ENCODE measurements at places on chromosomes 3 and 15.

- no peak overlapping the region for H3K27ac ChIP-seq
- no peak overlapping the region for H3K4me3 ChIP-seq
- H3K36me3 ChIP-seq, result no peaks in the 10 kb centered on the region
- DNase-seq, result no peak
- H3K4me1 ChIP-seq, result peaks cover 11% of the 10 kb centered on the region
- no peaks in the 10 kb centered on the region for H3K27me3 ChIP-seq
These were observed 78.3 kb upstream of the HES1 start for GRCh38 chr3:194057570-194058188.

DNA sequence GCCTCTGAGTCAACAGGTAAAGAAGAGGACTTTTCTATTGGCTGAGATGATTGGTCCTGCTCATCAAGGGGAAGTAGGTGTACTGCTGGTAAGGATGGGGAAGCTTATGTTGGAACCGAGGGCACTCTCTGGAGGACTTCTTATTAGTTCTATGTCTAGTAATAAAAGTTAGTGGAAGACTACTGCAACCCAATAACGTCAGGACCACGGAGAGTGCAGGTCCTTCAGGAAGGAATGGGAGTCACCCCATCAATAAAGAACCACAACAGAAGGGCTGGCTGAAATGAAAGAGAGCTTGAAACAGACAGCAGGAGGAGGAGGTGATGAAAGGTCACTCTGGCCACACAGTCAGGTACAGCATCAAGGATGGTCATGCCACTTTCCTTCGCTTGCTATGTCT, 68.8 kb upstream of the PRR23E start:
- no peak overlapping the region for H3K4me3 ChIP-seq
- H3K4me1 ChIP-seq, result no peaks in the 10 kb centered on the region
- no peaks in the 10 kb centered on the region for H3K36me3 ChIP-seq
- H3K27me3 ChIP-seq, result no peaks in the 10 kb centered on the region

GRCh38 chr3:143536817-143537535, 311.3 kb downstream of the SLC9A9 start:
- DNase-seq, result no peak
- H3K27me3 ChIP-seq, result no peaks in the 10 kb centered on the region
- H3K27ac ChIP-seq, result no peak overlapping the region
- no peak overlapping the region for H3K4me3 ChIP-seq
- no peaks in the 10 kb centered on the region for H3K36me3 ChIP-seq

- peak overlapping the region; percentile 8 for H3K27ac ChIP-seq
- no peaks in the 10 kb centered on the region for H3K27me3 ChIP-seq
- peaks cover 60% of the 10 kb centered on the region for H3K4me1 ChIP-seq
- no peak overlapping the region for H3K4me3 ChIP-seq
- peaks cover 15% of the 10 kb centered on the region for H3K36me3 ChIP-seq
- peak; percentile 44 for DNase-seq
These were observed 45.2 kb downstream of the CDCP1 start for GRCh38 chr3:45100981-45101407.

GRCh38 chr3:52872245-52872644, 25.1 kb downstream of the STIMATE start:
- no peak overlapping the region for H3K4me3 ChIP-seq
- peaks cover 36% of the 10 kb centered on the region for H3K4me1 ChIP-seq
- H3K27ac ChIP-seq, result no peak overlapping the region
- no peaks in the 10 kb centered on the region for H3K36me3 ChIP-seq

GRCh38 chr3:132457286-132457685, 40.0 kb downstream of the DNAJC13 start:
- no peak for DNase-seq
- peaks cover 56% of the 10 kb centered on the region for H3K36me3 ChIP-seq
- H3K4me1 ChIP-seq, result no peaks in the 10 kb centered on the region
- no peaks in the 10 kb centered on the region for H3K27me3 ChIP-seq
- H3K27ac ChIP-seq, result no peak overlapping the region

DNA sequence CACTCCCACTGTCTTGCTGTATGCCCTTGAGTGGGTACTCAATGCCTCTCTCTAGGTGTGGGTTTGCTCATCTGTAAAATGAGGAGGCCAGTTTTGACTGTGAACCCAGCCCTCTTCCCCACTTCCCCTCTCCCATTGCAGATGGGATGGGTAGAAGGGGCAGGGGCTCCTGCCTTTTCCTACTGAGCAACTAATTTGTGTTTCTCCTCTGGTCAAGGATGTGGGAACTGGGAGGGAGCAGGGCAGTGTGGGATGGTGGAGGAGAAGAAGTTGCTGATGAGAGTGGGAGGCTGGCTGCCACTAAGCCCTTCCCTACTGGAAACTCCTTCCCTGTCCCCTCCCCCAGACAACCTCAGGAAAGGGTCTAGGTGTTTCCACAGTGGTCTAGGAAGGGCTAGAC, 20.1 kb upstream of the ANKDD1A start:
- H3K4me3 ChIP-seq, result no peak overlapping the region
- no peak overlapping the region for H3K27ac ChIP-seq
- no peaks in the 10 kb centered on the region for H3K27me3 ChIP-seq
- peaks cover 22% of the 10 kb centered on the region for H3K4me1 ChIP-seq
- H3K36me3 ChIP-seq, result no peaks in the 10 kb centered on the region

- H3K27me3 ChIP-seq, result no peaks in the 10 kb centered on the region
- H3K27ac ChIP-seq, result no peak overlapping the region
- H3K4me3 ChIP-seq, result no peak overlapping the region
- H3K4me1 ChIP-seq, result no peaks in the 10 kb centered on the region
- no peaks in the 10 kb centered on the region for H3K36me3 ChIP-seq
- peak; percentile 25 for DNase-seq
These were observed 277.4 kb upstream of the NR2E3 start for GRCh38 chr15:71532994-71533393.

DNA sequence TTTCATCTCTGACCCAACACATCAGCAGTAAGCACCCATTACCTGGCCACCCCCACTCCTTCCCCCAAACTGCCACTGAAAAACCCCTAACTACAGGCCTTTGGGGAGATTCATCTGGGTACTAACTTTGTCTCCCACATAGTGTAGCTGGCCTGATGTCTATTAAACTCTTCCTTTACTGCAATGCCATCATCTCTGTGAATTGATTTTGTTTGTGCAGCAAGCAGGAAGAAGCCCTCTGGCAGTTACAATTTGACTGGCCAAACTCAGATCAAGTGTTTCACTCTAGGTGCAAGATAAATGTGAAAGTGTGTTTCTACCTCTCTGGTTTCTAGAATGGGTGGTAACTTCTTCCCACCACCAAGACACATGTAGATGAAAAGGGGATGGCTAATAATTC, 26.7 kb upstream of the OR5K4 start:
- H3K36me3 ChIP-seq, result no peaks in the 10 kb centered on the region
- no peak overlapping the region for H3K4me3 ChIP-seq
- no peak overlapping the region for H3K27ac ChIP-seq
- H3K4me1 ChIP-seq, result no peaks in the 10 kb centered on the region
- no peaks in the 10 kb centered on the region for H3K27me3 ChIP-seq
- DNase-seq, result no peak

DNA sequence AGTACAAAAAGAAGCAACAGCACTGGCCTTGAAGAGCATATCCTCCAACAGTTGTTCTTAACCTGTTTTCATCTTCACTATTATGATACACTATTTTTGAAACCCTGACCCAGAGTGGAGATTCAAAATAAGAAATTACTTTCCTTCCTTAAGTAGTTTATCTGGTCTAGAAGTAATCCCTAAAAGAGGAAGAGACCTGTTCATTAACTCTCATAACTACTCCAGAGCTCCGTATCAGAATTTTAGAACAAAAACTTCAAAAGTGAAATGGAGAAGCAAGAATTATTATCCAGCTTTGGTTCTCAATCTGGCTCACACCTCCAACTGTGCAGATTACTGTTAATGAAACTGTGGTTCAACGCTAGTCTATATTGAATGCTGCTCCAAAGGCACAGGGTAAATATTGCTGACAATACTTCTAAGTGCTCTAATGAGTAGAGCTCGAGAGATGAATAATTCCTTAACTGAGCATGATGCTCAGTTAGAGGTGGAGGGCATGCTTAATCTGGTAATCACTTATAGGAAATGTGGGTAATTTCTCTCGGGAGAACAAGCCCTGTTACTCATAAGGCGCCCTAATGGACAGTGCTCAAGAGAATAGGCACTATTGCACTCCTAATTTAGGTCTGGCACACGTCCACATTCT, 5.2 kb downstream of the LCMT2 start:
- DNase-seq, result no peak
- peaks cover 6% of the 10 kb centered on the region for H3K27me3 ChIP-seq
- H3K27ac ChIP-seq, result no peak overlapping the region
- no peak overlapping the region for H3K4me3 ChIP-seq
- peaks cover 19% of the 10 kb centered on the region for H3K36me3 ChIP-seq
- peaks cover 8% of the 10 kb centered on the region for H3K4me1 ChIP-seq

- no peaks in the 10 kb centered on the region for H3K4me1 ChIP-seq
- H3K36me3 ChIP-seq, result no peaks in the 10 kb centered on the region
- no peak for DNase-seq
- H3K27me3 ChIP-seq, result no peaks in the 10 kb centered on the region
- H3K4me3 ChIP-seq, result no peak overlapping the region
These were observed 596.7 kb downstream of the TUSC7 start for GRCh38 chr3:117306299-117306698.

- no peak overlapping the region for H3K4me3 ChIP-seq
- H3K4me1 ChIP-seq, result no peaks in the 10 kb centered on the region
- H3K27ac ChIP-seq, result no peak overlapping the region
- no peaks in the 10 kb centered on the region for H3K27me3 ChIP-seq
- no peaks in the 10 kb centered on the region for H3K36me3 ChIP-seq
- peak; percentile 34 for DNase-seq
These were observed 97.2 kb downstream of the LRTM1 start for GRCh38 chr3:54830658-54831057.

DNA sequence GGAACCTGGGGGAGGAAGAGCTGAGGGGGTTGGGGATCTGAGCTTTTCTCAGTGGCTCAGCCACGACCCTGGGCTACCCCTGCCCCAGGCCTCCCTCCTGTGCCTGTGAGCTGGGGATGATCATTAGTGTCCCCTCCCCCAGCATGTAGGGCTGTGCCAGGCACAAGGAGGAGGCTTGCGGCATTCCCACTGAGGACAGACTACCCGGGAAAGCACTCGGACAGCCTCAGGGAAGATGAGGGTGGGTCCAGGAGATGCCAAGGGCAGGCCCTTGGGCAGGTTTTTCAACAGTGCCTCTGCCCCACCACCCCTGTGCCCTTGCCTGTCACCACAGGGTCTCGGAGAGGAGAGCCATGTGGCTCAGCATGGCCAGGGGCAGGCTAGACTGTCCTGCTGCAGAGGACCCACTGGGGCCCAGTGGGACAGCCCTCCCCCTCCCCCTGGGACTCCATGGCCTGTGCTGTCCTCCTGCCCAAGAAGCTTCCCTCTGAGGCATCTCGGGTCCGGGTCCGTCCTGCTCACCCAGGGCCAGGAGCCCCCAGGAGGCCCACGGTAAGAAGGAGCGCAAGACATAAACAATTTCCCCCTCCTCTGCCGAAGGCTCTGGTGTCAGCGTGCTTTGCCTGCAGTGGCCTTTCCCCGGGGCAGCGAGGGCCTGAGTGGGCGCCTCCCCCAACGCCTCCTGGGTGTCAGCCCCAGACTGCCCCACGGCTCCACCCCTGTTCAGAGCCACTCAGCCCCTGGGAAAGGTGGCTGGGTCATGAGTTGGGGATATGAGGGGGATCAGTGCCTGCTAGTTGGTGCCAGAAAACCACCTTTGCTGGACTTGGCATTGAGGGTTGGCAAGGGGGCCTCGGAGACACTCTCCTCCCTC, 192.5 kb downstream of the GOLGA6L6 start:
- no peaks in the 10 kb centered on the region for H3K36me3 ChIP-seq
- peaks cover 44% of the 10 kb centered on the region for H3K27me3 ChIP-seq
- H3K4me3 ChIP-seq, result no peak overlapping the region

- no peak overlapping the region for H3K27ac ChIP-seq
- H3K4me1 ChIP-seq, result peaks cover 2% of the 10 kb centered on the region
- no peak for DNase-seq
- no peaks in the 10 kb centered on the region for H3K36me3 ChIP-seq
- H3K27me3 ChIP-seq, result no peaks in the 10 kb centered on the region
These were observed 368.2 kb downstream of the FOXP1 start for GRCh38 chr3:71215351-71215750.

DNA sequence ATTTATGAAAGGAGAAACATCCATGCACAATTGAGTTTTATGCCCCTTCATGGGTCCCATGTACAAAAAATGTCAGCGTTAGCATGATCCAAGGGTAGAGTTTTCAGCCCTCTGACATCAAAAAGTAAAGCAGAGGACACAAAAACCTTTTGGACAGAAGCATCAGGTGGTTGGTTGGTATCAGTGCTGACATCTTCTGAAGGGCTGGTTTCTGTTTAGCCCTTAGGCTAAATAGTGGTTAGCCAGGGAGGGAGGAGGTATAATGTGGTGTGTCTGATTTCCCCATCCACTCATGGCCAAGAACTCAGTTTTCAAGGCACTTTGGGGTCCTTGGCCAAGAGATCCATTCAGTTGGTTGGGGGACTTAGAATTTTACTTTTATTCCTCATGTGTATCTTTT, 16.5 kb downstream of the CCDC66 start:
- no peak overlapping the region for H3K4me3 ChIP-seq
- no peak overlapping the region for H3K27ac ChIP-seq
- DNase-seq, result no peak

GRCh38 chr15:71448688-71449114, 333.4 kb downstream of the THSD4 start:
- peak; percentile 26 for DNase-seq

GRCh38 chr15:74438721-74439316, 5.1 kb upstream of the SEMA7A start:
- H3K27ac ChIP-seq, result no peak overlapping the region
- no peak overlapping the region for H3K4me3 ChIP-seq
- H3K4me1 ChIP-seq, result peaks cover 36% of the 10 kb centered on the region
- DNase-seq, result peak; percentile 76

GRCh38 chr3:5565026-5565425, 377.5 kb downstream of the EDEM1 start:
- no peaks in the 10 kb centered on the region for H3K27me3 ChIP-seq
- H3K36me3 ChIP-seq, result no peaks in the 10 kb centered on the region
- no peak overlapping the region for H3K4me3 ChIP-seq
- H3K27ac ChIP-seq, result peak overlapping the region; percentile 5
- peaks cover 33% of the 10 kb centered on the region for H3K4me1 ChIP-seq

DNA sequence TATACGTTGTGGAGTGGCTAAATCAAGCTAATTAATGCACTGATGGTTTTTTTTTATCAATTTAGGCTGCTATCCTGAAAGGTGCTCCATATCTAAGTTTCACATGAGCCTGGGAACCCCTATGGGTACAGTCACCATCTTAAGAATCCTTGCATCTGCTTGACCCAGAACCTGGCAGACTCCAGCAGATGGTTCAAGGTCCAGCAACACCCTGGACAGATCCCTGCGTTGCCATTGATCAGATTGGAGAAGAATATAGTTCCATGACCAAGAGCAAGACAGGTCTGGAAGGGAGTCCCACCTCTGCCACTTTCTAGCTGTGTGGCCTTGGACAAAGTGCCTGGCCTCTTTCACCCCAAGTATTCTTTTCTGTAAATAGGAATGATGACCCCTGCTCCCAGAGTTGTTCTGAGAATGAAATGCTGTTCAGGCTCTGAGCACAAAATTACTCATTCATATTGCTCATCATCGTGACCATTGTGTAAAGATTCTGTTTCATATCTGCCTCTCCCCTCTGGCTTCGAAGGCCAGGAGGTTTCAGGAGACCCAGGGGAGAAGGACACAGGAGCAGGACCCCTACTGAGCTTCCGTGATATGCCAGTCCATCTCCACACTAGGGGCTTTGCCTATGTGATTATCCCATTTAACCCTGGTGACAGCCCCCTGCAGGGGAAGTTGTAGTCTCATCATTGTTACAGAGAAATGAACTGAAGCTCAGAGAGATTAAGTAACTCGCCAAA, 30.0 kb upstream of the TSEN2 start:
- no peak overlapping the region for H3K27ac ChIP-seq
- H3K36me3 ChIP-seq, result no peaks in the 10 kb centered on the region
- H3K4me1 ChIP-seq, result no peaks in the 10 kb centered on the region
- no peak for DNase-seq
- no peak overlapping the region for H3K4me3 ChIP-seq
- peaks cover 5% of the 10 kb centered on the region for H3K27me3 ChIP-seq

GRCh38 chr3:141945726-141946485, 69.5 kb downstream of the ATP1B3 start:
- no peak overlapping the region for H3K27ac ChIP-seq
- H3K36me3 ChIP-seq, result peaks cover 3% of the 10 kb centered on the region
- H3K27me3 ChIP-seq, result no peaks in the 10 kb centered on the region
- H3K4me1 ChIP-seq, result peaks cover 6% of the 10 kb centered on the region
- DNase-seq, result no peak

Measured in K562 (cell line).